NAMALWA (cell line): ENCODE measurements at places on chromosomes 5 and 9.

- peak; percentile 31 for DNase-seq
Measured at GRCh38 chr9:130050462-130050861, 3.2 kb upstream of the GPR107 start.

GRCh38 chr5:129963359-129963758, 59.1 kb downstream of the CHSY3 start:
- no peak for DNase-seq

- DNase-seq: peak; percentile 88
Measured at GRCh38 chr5:73496984-73497457, 1.2 kb upstream of the BTF3 start.

DNA sequence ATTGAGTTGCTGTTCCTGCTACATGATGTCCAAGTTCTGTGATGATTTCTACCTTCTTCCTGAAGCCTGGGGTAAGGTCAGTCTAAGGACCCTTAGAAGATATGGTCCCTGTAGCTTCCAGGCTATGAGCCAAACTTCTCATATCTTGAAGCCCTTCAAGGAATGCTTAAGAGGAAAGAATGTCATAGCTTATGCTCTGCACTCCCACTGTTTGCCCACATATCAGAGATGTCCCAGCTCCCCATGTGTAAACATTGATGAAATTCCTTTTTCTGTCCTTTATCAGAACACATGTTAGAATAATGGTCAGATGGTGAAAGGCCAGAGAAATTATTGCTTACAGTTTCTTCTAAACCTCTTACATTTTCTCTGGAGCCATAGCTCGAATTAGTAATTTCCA, 41.4 kb upstream of the RUSC2 start:
- DNase-seq: no peak

DNA sequence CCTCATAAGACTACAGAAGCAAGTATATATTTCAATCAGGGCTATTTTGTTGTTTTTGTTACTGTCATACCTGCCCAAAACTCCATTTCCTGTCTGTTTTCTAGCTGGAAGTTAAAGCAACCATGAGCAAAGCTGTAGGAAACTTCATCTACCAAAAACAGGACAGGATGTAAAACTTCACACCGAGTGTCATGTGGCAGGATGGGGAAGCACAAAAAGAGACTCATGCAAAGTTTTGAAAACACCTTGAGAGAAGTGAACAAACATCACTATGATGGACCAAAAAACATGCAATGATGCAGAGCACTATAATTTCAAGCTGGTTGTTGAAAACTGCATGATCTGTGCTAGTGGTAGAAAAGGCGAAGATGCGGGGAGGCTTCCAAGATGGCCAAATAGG, 6.3 kb upstream of the GZMA start:
- DNase-seq: no peak

GRCh38 chr5:62299600-62299999, 6.4 kb upstream of the KIF2A start:
- DNase-seq: no peak

- no peak for DNase-seq
Measured at GRCh38 chr5:1552521-1553255, 28.9 kb upstream of the LPCAT1 start.

- DNase-seq: no peak
Measured at GRCh38 chr5:145157841-145158240, 677.3 kb downstream of the PRELID2 start.

GRCh38 chr5:178429491-178430185, 160.6 kb downstream of the COL23A1 start:
- DNase-seq: no peak

- peak; percentile 62 for DNase-seq
Measured at GRCh38 chr9:121707477-121708424, 56.3 kb downstream of the DAB2IP start.

GRCh38 chr5:72295539-72295938, 24.5 kb downstream of the MRPS27 start:
- no peak for DNase-seq

GRCh38 chr5:117433818-117434217, 859.2 kb upstream of the SEMA6A start:
- no peak for DNase-seq

DNA sequence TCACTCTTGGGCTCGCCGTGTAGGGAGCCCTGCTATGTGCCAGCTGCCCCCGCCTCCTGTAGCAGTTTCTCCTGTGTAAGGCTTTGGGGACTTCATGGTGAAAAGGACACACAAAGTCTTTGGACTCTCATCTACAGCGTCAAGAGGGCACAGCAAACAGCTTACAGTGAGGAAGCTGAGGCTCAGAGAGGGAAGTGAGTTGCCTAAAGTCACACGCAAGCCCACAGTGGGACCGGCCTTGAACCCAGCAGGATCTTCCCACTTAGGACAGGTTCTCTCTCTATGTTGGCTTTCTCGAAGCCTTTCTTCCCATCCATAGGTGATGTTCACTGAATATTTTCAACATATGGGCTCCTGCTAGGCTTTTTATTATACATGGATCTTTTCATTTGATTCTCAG, 9.8 kb upstream of the PRRX2 start:
- no peak for DNase-seq

DNA sequence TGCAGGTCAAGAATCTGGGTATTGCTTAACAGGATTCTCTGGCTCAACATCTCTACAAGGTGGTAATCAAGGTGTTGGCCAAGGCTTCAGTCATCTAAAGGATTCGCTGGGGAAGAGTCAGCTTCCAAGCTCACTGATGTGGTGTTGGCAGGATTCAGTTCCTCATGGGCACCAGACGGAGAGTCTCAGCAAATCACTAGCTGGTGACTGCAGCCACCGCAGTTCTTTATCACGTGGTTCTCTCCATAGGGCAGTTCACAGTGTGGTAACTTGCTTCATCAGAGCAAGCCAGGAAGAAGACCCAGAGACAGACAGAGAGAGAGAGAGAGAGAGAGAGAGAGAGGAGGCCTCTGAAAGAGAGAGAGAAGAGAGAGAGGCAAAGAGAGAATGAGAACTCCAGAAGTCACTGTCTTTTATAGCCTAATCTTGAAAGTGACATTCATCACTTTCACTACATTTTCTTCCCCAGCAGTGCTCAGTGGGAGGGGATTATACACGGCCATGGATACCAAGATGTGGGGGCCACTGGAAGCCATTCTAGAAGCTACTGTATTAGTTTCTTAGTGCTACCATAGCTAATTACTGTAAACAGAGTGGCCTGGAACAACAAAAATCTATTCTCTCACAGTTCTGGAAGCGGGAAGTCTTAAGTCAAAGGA, 109.2 kb upstream of the SMIM23 start:
- no peak for DNase-seq

GRCh38 chr5:96172436-96172835, 210.8 kb upstream of the ELL2 start:
- no peak for DNase-seq

DNA sequence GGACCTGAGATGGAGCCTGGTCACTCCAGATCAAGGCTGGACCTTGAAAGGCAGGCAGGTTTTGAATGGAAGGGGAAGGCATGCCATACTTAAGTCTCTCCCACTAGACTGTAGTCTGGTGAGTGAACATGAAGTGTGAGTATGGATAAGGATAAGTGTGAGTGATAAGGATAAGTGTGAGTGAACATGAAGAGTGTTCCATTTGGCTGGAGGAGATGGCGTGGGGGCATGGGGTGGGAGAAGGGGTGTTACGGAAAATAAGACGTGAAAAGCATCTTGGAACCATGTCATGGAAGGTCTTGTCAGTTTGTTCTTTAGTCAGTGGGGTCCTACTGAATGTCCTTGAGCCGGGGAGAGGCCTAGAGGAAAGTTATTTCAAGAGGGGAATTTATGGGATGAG, 32.8 kb downstream of the HMGXB3 start:
- no peak for DNase-seq

DNA sequence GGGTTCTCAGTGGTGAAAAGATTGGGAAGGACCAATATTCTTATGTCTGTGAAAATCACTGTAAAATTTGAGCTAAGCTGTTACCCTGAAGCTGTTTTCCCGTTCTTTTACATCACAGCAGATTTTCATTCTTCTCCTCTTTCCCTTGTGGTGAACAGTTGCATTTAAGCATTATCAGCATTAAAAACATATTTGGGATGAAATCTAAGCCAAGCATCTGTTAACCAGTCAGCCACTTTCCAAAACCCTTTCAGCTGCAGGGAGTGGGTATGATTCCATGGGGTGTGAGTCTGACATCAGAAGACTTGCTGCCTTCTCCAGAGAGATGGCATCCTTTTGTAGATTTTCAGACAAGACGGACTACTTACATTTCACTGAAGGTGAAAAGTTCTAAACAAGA, 97.2 kb downstream of the TRIO start:
- DNase-seq: no peak

DNA sequence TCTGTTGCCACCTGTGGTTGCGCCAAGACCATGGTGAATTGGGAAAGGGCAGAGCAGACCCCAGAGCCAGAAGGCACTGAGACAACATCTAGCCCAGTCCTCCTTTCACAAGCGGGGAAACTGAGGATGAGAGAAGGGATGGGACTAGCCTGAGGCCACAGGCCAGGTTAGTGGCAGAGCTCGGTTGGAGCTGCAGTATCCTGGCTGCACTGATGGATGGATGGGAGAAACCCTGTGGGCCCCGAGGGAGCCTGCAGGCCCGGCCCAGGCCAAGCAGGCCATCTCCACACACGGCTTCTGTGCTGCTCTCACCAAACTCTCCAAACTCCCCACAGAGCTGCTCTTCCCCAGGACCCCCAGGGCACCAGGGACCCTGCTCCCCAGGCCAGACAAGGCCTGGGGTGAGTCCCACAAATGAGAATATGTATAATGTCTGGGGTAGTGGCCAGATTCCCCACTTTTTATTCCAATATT, 60.2 kb downstream of the TSTD2 start:
- DNase-seq: no peak

DNA sequence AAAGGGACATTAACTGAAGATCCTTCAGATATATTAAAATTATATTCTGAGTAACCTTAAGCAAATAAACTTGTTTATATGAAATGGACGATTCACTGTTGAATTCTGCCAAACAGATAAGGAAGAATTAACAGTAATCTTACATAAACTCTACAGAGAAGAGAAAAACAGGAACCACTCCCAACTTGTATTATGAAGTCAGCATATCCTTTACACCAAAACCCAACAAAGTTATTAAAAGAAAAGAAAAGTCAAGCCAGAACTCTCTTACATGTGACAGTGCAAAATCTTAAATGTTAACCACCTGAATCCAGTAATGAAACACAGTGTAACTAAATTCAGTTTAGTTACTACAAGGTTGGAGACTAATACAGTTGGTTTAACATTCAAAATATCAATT, 185.8 kb downstream of the DEPDC1B start:
- no peak for DNase-seq

DNA sequence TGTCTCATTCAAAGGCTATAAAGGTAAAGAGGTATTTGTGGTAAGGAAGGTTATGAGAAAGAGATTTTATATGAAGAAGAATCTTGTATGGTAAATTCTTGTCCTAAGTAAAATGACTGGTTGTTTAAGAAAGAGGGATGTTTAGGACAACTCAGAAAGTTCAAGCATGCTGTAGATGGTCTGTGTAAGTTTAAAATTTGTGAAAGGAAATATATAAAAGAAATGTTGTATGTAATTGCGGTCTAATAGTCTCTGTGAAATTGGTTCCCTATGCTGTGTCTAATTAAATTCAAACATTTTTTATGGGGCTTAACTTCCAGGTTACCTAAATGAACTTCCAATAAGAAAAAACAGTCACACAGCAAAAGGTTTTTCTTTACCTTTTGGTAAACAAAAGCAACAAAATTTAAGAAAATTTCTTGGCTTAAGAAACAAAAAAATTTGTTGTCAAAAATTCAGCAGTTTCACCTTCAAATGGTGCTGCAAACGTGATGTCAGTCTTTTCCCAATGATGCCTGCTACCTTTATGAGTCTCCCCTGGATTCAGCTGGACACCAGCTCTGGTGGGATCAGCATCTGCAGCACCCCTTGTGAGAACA, 83.0 kb upstream of the FCN1 start:
- DNase-seq: no peak

GRCh38 chr9:73613092-73613701, 461.5 kb downstream of the ANXA1 start:
- DNase-seq: no peak

DNA sequence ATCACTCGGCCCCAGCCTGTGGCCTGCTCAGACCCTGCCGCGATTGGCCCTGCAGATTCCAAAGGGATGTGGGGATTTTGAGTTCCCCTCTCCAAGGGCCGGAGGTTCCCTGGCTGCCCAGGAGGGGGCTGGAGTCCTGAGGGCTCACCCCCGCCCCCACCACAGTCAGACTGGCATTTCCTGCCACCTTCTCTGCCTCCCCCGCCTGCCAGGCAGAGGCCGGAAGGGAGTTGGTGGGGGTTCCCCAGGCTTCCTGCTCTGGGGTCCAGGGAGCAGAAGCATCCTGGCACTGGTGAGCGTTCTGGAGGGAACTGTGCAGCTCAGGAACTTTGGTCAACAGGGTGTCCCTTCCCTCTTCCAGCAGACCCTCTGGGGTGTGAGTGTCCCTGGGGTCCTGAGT, 70.6 kb downstream of the RXRA start:
- DNase-seq: no peak

DNA sequence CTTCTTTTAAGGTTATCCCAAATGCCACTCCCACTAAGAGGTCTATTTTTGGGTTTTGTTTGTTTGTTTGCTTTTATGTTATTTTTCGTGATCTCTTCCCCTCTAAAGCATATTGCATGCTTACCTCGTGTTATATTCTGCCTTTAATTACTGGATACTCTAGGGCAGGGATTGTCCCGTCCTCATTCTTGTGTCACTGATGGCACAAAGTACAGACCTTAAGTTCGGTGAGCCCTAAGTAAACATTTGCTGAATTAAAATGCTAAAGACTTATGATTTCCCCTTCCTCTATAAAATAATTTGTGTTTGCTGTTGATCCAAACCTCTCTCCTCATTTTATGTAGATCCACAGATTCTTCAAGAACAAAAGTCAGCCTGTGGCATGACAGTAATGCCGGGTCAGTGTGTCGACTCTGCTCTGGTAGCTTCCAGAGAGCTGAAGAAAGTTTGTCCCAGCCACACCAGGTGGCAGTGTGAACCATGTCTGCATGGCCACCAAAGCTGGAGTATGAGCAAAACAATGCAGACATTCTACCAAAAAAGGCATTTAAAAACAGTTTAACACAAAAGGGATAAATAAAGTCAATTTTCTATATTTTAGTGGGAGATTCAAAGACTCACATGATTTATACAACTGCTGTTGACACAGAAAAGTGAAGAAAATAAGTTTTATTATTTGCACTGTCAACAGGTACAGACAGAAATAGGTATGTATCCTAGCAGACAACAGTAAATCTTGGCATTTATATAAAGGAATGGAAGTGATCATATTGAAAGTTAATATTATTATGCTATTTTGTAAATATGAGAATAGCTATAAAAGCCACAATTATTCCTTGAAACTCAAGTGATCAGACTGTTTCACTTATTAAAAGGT, 17.9 kb upstream of the POC5 start:
- peak; percentile 60 for DNase-seq

GRCh38 chr5:72130351-72130761, 23.1 kb downstream of the MAP1B start:
- no peak for DNase-seq

- DNase-seq: no peak
Measured at GRCh38 chr5:88515881-88516819, 247.5 kb upstream of the TMEM161B start.

- no peak for DNase-seq
Measured at GRCh38 chr5:108508979-108509378, 127.1 kb upstream of the FBXL17 start.

- peak; percentile 64 for DNase-seq
Measured at GRCh38 chr5:16690243-16690852, 73.6 kb upstream of the RETREG1 start.

- DNase-seq: no peak
Measured at GRCh38 chr9:75063556-75064305, 24.2 kb downstream of the NMRK1 start.
